T-cell (primary cell): ENCODE measurements at places on chromosomes 11 and 22.

GRCh38 chr11:43567396-43567975, 113.1 kb upstream of the HSD17B12 start:
- no peak for DNase-seq

DNA sequence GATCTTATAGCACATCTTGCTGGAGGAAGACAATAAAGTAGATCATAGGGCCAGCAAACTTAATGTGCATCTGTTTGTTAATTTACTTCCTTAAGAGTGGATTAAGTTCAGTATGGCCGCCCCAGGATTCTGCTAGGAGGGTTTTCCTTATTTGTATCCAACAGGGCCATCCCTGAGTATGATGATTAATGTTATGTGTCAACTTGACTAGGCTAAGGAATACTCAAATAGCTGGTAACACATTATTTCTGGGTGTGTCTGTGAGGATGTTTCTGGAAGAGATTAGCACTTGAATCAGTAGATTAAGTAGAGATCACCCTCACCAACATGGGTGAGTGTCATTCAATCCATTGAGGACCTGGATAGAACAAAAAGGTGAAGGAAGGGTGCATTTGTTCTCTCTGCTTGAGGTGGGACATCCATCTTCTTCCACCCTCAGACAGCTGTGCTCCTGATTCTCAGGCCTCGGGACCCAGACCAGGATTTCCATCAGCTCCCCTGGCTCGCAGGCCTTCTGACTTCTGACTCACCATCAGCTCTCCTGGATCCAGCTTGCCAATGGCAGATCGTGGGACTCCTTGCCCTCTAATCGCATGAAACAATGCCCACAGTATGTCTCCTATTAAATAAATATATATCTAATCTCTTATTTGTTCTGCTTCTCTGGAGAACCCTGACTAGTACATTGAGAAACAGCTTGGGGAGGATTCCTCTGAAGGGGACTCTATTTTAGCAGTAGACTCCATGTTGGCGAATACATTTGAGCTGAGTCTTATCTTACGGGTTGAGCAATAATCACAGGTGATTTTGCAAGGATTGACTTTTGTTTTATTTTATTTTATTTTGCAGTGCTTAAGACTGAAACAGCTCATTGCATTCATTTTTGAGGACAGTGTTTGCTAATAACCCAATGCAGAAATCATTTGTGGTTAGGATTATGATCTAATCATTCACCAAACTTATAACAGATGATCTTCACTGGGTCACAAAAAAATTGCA, 9.0 kb upstream of the ZBTB44 start:
- no peak for DNase-seq

DNA sequence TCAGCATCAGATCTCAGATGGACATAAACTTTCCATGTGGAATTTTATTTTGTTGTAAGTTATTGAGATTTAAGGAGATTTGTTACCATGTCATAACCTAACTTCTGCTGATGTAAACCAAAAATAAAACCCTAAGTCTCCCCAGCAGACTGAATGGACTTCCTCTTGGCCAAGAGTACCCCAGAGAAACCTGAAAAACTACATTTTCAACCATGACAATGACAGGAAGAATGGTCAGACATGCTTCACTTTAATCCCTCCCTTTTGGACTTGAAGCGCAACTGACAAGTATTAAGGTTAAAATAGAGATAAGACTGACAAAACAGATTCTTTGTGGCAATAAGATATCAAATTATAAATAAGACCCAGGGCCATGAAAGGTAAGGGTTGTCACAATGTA, 579.7 kb upstream of the RAG2 start:
- no peak for DNase-seq

DNA sequence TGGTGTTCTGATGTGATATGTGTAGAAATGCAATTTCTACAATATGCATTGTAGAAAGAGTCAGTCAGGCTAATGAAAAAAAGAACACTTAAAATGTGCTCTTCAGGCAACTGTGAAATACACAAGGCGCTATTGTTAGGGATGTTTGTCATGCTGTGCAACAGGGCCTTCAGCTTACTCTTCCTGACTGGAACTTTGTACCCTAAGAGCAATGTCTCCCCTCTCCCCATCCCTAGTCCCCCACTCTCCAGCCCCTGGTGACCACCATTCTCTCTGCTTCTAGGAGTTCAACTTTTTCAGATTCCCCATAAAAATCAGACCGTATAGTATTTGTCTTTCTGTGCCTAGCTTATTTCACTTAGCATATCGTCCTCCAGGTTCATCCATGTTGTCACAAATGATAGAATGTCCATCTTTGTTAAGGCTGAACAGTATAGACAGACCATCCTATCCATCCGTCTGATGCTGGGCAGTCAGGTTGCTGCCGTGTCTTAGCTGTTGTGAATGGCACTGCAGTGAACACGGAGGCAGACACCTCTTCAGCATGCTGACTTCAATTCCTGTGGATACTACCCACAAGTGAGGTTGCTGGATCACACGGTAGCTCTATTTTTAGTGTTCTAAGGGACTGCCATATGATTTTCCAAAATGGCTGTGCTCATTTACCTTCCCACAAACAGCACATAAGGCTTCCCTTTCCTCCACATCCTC, 10.7 kb downstream of the NDUFV1 start:
- no peak for DNase-seq

DNA sequence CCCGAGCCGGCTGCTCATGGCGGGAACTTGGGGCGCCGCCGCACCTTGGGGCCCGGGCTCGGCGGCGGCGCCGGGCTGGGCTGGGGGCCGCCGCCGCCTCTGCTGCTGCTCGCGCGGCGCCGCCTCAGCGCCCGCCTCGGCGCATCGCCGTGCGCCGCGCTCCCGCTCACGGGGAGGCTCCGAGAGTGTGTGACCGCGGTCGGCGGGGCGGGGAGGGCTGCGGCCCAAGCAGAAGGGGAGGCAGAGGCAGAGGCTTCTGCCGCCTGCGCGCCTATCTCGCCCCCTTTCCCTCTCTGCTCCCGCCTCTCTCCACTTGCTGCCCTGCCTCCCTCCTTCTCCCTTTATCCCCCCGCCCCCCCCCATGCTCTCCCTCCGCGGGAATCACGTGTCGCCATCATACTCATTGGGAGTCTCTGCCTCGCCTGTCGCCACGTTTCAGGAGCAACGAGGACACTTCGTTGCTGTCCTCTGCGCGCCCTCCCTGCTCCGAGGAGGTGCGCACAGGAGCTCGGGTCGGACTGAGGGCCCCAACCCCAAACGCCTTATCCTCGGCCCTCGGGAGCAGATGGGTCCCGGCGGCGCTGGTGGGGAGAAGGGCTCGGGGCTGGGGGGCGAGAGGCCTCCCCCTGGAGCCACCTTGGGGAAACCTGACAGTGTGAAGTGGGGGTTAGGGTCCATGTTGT, at the start of gene GUCY1A2:
Gene GUCY1A2 (minus strand): TSS at position 258 of the 683 bp plus-strand sequence. CDS start 421 bp downstream, outside the sequence.
- DNase-seq = no peak
